ENCODE measurements at places on chromosomes 12 and 14. TPM values are rescaled to one million over a fixed set of nuclear protein-coding genes. Genes with fewer than 3 reads are reported as not detected.

HEBP1 gene
- 9.7 TPM for total RNA-seq

LTBR gene
- total RNA-seq: 0.33 TPM

ANKS1B gene
- total RNA-seq: not detected

OTX2 gene
- total RNA-seq: not detected
